Aorta (tissue), 5 donors: ENCODE measurements at places on chromosomes 3 and 15.

DNA sequence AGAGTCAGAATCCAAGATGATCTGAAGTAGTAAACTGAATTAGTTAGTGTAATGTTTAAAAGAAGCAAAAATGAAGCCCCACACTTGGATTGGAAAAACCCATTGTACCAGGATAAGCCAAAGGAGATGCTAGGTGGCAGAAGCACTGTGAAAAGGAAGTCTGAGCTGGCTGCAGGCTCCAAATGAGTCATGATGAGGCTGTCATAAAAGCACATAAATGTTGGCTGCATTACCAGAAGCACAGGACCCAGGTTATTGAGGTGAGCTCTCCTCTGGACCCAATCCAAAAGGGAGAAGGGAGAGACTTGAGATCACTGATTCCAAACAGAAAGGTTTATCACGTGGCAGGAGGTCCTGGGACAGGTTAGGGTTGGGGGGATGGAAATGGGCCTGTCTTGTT is 3.2 kb upstream of the ACAN start:
- no peaks in the 10 kb centered on the region for H3K27me3 ChIP-seq
- no peaks in the 10 kb centered on the region for H3K4me1 ChIP-seq
- H3K4me3 ChIP-seq: no peak overlapping the region
- H3K36me3 ChIP-seq: no peaks in the 10 kb centered on the region
- no peak for DNase-seq

GRCh38 chr3:13516760-13517135 is 32.2 kb upstream of the FBLN2 start:
- no peak for DNase-seq
- no peaks in the 10 kb centered on the region for H3K4me1 ChIP-seq
- no peak overlapping the region for H3K4me3 ChIP-seq

DNA sequence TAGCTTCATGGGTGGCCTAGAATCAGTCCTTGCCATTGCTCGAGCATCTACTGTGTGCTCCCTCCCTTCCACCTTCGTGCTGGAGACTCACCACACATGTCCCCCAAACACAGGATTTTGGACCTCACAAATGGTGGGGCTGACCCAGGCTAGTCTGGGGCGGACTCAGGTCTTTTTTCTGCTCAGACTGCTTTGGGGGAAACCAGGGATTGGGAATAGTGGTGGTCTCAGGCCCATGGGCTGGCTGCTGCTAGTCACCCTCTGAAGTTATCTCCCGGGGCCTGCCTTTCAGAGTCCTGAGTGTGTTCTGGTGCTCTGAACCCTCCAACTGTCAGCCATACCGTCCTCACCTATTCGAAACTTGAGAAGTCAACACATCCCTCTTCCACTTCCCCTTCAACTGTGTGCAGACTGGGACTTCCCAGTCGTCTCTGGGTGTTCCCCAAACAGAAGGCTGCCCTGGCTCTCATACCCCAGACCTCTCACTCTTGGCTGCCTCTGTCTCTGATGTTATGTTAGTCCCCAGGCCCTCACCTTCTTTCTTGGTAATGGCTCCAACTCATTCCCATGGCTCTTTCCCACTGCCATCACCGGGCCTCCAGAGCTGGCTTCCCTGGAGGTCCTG is 46.0 kb downstream of the PPCDC start:
- H3K27ac ChIP-seq: no peak overlapping the region
- H3K4me1 ChIP-seq: peaks cover 3% of the 10 kb centered on the region
- no peaks in the 10 kb centered on the region for H3K36me3 ChIP-seq

DNA sequence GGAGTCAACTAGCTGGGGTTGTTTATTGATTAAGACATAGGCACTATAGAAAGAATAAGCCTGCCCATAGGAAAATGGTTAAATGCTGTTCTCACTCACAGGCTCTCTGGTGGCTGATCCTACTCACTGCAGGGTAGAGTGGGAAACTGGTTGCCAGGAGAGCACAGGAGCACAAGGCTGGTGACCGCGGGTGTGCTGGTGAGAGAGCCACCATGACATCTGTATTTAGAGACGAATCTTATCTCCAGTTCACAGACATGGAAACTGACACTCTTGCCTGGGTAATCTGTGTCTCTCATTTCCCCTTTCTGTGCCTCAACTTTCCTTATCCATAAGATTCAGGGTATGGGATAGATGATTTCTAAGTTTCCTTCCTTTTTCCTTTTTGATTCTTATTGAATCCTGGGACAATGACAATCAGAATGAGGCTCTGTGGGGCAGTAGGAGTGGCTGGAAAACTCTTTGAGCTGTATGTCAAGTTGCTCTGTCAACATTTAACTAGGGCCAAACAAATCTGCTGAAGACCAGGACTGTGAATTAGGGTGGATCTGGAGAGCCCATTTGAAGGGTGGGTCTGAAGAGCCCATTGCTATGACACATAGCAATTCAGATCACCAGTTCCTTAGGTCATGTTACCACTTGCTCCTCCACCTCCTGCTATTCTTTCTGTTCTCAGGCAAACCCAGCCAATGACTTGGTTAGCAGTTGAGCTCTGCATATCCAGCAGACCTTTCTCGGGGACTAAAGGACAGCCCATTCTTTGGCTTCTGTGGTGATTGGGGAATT is 286.1 kb upstream of the TBL1XR1 start:
- H3K27me3 ChIP-seq: no peaks in the 10 kb centered on the region
- peaks cover 5% of the 10 kb centered on the region for H3K4me1 ChIP-seq
- H3K36me3 ChIP-seq: no peaks in the 10 kb centered on the region
- H3K4me3 ChIP-seq: no peak overlapping the region
- no peak overlapping the region for H3K27ac ChIP-seq

GRCh38 chr3:126186271-126186670 is 5.9 kb upstream of the ALDH1L1 start:
- H3K36me3 ChIP-seq: no peaks in the 10 kb centered on the region
- no peaks in the 10 kb centered on the region for H3K4me1 ChIP-seq
- H3K27me3 ChIP-seq: no peaks in the 10 kb centered on the region

- H3K4me3 ChIP-seq: no peak overlapping the region
- no peaks in the 10 kb centered on the region for H3K27me3 ChIP-seq
- H3K27ac ChIP-seq: no peak overlapping the region
- H3K36me3 ChIP-seq: peaks cover 15% of the 10 kb centered on the region
Measured at GRCh38 chr3:184188080-184188479, 2.1 kb downstream of the ABCF3 start.

- H3K36me3 ChIP-seq: no peaks in the 10 kb centered on the region
- no peak overlapping the region for H3K27ac ChIP-seq
- no peaks in the 10 kb centered on the region for H3K4me1 ChIP-seq
- H3K27me3 ChIP-seq: no peaks in the 10 kb centered on the region
- H3K4me3 ChIP-seq: no peak overlapping the region
Measured at GRCh38 chr3:41026394-41027177, 172.7 kb upstream of the CTNNB1 start.
